IPS-NIHi11 (cell line): ENCODE measurements at places on chromosomes 12 and 14.

DNA sequence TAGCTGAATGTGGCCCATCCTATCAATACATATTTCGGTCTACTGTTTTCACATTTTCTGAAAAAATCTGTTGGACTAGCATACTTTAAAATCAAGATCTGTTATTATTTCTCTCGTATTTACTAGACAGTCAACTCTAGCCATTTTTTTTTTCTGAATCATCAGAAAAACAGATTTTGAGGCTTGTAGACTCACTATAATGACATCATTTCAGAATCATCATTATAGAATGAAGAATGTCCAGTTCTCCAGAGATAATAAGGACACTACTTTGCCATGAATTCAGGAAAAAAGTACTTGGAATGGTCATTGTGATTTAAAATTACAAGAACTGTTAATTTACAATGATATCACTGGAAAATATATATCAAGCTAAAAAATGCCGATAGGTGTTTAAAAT, 589.8 kb downstream of the KCNH5 start:
- no peak for DNase-seq

DNA sequence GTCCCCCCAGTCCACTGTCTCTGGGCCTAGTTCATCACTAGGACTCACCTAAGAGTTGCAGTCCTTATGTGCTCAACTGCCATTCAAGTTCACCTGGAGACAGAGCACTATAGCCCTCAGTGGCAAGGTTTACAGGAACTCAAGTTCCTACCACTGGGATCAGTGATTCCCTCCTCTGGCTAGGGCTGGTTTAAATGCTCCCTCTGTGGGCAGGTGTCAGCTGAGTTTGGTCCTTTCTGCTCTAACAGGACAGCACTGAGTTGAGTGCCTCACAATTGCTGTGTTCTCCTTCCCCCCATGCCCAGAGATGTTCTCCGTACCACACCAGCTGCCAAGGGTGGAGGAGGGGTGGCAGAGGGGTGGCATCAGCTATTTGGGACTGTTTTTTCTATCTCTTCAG, 20.8 kb upstream of the SAV1 start:
- no peak for DNase-seq

- no peak for DNase-seq
Measured at GRCh38 chr12:20272801-20273200, 95.5 kb upstream of the PDE3A start.

- no peak for DNase-seq
Measured at GRCh38 chr12:5390174-5390799, 41.6 kb upstream of the NTF3 start.

GRCh38 chr14:103019826-103020225, 37.5 kb downstream of the CDC42BPB start:
- DNase-seq, result no peak

GRCh38 chr12:31531893-31532292, 59.0 kb downstream of the DENND5B start:
- DNase-seq, result no peak

DNA sequence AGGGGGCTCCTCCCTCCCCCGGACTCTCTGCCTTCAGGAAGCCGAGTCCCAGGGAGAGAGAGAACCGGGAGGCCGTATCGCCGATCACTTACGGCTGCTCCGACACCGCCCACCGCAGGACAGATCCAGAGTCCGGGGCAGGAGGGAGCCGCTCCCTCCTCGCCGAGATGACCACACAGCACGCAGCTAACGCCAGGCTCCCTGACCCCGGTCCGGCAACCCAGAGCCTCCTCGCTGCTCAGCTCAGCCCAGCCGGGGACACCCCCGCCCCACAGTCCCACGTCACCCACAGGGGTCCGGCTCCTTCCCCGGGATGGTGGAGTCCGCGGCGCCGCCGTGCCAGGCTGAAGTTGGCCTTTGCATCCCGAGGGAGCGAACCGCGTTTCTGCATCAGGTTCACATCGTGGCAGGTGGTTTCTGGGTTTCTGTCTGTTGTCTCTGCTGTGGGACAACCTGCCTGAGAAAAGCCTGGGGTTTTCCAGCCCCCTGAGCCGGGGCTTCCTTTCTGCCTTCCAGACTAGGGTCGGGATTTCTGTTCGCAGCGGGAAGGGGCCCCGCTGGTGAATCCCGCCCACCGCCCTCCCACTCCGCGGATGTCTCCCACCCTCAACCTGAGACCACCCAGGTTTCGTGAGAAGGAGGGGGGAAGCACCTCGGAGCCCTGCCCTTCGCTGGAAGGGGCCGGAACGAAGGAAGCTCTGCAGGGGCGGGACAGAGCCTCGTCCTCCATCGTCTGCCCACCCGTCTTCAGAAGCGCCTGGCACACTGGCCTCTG, 61.2 kb downstream of the NOC4L start:
- peak; percentile 60 for DNase-seq

- no peak for DNase-seq
Measured at GRCh38 chr12:51349026-51349425, 2.5 kb upstream of the CELA1 start.

DNA sequence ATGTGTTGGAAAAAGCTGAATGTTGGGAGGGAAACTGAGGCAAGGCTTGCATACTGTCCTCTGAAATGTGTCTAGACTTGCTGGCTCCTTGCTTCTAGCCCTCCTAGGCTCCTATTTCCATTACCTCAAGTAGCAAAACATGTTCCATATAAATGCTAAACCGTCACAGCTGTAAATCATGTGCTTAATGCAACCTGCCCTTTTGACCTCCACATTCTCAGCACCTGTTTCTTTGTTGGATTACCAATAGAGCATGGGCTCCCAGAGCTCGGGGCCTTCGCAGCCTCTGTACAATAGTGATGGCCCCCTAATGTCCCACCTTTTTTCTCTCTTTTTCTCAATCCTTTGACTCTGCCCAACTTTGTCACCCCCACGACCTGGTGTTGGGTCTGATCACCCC, 23.3 kb downstream of the RERGL start:
- no peak for DNase-seq

DNA sequence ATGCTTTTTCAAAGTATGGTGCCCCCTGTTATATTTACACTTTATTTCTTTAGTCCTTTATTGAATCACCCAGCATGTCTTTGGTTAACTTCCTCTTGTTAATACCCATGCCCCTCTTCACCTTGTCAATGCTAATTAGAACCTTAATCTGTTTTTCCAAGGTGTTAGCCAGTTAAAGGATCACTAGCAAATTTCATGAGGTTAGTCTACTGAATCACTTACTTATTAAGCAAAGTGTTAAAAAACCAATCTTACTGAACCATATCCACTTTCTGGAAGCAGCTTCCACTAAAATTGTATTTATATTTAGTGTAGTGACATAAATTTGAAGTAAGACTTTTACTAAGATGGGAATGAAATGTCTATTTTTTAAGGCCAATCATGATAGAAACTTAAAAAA, 27.9 kb downstream of the TAOK3 start:
- no peak for DNase-seq
